ENCODE measurements at places on chromosomes 11 and 22.

- DNase-seq: no peak
Measured at GRCh38 chr11:60912851-60913528, 968 bp upstream of the TMEM109 start.

DNA sequence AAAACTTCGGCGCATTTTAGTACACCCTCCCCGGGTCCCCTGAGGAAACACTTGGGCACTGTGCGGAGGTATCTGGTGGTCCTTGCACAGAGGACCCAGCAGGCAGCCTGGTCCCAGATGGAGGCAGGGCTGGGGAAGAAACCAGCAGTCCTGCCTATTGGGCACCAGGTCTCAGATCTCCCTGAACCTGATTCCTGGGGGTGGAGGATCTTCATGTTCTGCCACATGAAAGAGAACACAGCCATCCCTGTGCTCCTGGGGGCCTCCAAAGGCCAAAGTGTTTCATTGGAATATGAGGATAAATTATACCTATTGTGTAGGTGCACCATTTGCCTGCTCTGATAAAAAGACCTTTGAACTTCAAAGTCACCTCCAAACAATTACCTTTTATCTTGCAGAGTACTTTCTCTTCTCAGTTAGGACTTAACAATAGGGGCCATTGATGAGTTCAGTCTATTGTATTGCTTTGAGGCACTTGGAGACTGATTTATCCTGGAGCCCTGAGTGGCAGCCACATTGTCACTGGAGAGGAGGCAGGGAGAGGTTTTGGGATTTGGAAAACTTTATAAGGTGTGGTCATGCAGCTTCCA lies 1.8 kb downstream of the RCN1 start:
- DNase-seq: no peak

- no peak for DNase-seq
Measured at GRCh38 chr22:46863794-46864193, 101.3 kb downstream of the TBC1D22A start.

DNA sequence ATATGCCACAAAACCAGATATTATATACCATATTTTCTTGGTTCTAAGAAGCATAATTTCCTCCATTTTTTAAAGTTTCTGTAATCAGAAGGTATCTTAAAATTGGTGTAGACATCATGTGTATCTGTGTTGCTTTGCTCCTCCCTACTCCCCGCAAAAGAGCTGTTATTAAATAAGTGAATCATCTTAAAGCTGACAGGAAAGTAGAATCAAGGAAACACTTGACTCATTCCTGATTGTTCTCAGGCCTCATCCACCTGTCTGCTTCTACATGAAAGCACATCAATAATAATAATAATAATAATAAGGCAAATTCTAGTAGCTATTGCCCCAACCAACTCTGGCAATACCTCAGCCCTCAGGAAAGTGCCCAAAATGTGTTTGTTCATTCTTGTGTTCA lies 26.2 kb upstream of the GUCY1A2 start:
- DNase-seq: peak; percentile 54

- DNase-seq: no peak
Measured at GRCh38 chr11:2582946-2583604, 116.7 kb downstream of the KCNQ1OT1 start.

- DNase-seq: no peak
Measured at GRCh38 chr11:133928628-133929059, 28.1 kb downstream of the IGSF9B start.

GRCh38 chr22:48927591-48927990 lies 900.1 kb downstream of the BRD1 start:
- no peak for DNase-seq

DNA sequence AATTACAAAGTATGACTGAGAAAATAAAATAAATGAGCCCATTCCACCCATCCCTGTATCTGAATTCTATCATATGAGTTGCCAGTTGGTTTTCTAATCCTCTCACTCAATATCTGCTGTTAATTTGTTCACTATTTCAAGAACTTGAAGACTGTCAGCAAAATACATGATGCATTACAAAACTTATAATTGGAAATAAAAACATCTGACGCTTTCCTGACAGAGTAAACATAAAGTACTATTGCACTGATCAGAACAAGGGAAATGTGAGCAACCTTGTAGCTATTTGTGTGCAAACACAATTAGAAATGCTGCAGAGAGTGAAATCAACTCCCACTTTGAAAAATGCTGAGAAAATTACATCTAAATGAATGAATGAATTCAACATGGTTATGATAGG lies 97.1 kb downstream of the MPPED2 start:
- DNase-seq: no peak

DNA sequence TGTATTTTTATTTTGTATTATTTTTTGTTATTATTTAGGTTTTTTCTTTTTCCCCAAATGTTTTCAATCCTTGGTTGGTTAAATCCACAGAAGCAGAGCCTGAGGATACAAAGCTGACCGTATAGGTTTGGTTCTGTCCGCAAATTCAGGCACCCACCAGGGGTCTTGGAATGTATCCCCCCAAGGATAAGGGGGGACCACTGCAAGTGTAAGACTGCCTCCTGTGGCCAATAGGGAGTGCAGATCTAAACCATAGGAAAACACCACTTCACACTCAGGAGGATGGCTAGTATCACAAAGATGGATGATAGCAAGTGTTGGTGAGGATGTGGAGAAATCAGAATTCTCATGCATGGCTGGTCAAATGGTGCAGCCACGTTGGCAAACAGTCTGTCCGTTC lies 20.0 kb downstream of the CPT1A start:
- DNase-seq: no peak

- DNase-seq: no peak
Measured at GRCh38 chr11:100830274-100830673, 143.2 kb downstream of the ARHGAP42 start.

DNA sequence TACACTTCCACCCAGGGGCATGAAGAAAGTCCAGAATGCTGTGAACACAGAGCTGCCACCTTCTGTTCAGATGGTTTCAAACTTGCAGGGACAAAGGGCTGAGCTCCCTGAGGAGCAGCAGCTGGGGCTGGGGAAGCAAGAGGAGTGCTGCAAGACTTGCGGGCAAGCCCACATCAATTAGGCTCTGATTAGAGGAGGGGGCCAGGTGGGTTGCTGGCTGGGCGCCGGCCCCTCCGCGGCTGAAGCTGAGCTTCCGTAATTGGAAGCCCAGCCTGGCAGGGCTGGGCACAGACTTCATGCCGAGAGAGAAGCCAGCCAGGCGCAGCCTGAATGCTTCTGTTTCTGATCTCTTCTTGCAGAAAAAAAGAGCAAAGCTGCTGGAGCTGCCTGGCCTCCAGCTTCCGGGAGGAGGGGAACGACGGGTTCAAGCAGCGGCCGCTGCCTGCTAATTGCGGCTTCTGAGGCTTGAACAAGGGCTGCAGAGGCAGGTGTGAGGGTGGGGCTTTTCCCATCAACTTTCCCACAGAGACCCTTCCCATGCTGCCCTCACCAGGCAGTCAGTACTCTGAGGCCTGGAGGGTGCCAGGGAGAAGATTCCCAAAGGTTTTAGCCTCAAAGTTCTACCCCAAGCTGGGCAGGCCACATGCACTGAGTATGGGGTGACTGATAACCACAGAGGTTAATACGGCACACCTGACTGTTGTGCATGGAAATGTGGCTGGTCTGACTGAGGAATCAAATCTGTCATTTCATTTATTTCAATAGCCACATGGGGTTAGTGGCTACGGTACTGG lies 91.1 kb upstream of the LMO1 start:
- DNase-seq: no peak

- no peak for DNase-seq
Measured at GRCh38 chr22:29951791-29952413, 68.9 kb downstream of the MTMR3 start.

DNA sequence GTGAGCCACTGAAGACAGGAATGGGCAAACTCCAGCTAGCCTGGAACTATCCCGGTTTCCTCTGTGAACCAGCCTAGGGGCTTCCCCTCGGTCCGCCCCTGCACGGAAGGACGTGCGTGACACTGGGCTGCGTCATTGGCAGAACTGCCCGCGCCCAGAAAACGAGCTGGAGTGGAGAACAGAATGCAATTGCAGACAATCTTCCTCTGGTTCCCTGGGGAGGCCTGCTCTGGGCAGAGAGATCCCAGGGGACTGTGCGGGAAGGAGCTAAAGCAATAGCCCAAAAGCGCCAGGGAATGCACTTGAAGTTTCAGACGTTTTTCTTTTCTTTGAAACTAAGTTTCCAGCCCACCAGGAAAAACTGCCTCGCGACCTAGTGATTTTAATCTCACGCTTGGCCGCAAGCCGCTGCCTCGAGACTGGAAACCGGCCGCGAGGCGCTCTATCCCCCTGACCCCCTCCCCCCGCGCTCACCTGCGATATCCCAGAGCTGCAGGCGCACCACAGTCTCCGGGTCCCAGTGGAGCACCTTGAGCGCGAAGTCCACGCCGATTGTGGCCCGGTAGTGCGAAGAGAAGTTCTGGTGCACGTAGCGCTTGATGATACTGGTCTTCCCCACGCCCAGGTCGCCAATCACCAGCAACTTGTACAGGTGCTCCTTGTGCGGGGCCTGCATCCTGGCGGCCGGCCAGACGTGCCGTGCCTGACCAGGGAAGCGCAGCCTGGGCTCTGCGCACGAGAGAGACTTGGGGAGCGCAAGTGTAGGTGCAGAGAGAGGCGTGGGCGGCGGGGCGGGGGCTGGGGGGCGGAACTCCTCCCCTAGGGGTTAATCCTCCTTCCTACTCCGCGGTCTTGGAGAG lies at the start of gene RAB38:
Gene RAB38, minus strand, starts transcription at position 735 of the 860 bp plus-strand sequence. Its CDS starts 59 bp downstream, at position 676.
- DNase-seq: peak; percentile 93

GRCh38 chr11:91835051-91835560 lies 389.5 kb upstream of the FAT3 start:
- DNase-seq: no peak

- DNase-seq: no peak
Measured at GRCh38 chr22:35114131-35114980, 48.4 kb downstream of the ISX start.

DNA sequence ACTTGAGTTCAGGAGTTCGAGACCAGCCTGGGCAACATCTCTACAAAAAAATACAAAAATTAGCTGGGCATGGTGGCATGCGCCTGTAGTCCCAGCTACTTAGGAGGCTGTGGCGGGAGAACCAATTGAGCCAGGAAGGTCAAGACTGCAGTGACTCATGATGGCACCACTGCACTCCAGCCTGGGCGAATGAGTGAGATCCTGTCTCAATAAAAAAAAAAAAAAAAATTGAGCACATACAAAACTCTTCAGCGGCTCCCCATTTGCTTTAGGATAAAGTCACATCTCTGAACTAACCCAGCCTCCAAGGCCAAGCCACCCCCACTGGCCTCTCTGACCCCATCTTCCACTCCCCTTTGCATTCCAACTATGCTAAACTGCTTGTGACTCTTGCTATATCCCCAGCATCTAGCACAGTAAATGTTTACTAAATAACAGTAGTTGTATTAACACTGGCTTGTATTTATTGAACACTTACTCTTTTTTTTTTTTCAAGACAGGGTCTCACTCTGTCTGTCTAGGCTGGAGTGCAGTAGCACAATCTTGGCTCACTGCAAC lies 28.9 kb downstream of the CREB3L1 start:
- peak; percentile 48 for DNase-seq

DNA sequence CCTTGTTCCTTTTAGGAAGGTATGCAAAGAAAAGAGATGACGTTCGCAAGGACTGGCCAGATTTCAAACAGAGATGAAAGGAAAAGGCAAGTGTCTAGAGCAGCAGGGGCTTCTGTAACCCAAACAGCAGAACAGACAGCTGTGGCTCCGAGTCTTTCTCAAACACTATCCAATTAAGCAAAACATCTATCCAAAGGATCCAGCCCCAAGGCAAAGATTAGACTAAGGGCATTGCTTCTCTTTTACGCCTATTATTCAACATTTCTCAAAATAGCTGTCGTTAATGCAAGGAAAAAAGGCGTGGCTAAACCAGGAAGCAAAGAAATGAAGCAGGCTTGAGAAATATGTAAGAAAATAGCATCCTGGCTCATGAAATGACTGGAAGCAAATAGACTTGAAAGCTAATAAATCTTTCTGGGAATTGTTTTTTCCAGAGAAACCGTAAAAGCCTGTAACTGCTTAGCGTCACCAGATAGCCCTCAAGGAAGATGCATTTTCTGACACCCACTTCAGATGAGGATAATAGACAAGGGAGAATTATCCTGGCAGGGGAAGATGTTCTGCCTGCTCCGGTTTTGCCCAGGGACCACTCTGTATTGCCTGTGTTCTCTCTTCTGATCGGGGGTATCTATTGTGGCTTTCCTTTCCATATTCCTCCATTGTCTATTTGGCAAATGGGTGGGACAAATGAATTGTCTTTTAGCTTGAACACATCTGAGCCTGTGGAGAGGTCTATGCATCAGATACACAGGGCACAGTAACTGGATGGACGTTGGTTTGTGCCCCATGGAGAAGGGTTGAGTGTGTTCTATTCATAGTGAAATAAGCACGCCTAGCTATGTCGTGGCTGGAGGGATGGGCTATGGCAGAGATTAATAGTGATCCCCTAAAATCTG lies 20.2 kb downstream of the C11orf96 start:
- peak; percentile 38 for DNase-seq

DNA sequence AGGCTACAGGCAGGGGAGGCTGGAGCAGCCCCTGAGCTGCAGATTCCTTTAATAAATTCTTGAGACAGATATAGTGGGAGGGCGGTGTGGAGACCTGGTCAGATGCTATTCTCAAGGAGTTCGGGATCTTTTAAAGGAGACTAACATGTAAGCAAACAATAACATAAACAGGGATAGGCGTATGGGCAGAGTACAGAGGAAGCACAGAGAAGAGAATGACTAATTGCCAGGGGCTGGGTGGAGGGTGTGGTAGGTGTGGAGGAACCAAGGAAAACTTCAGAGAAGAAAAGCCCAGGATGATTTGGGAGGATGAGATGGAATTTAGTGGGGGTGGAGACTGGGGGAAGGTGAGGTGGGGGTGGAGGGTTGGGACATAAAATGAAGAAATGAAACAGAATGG lies 9.7 kb upstream of the HEPHL1 start:
- DNase-seq: no peak

DNA sequence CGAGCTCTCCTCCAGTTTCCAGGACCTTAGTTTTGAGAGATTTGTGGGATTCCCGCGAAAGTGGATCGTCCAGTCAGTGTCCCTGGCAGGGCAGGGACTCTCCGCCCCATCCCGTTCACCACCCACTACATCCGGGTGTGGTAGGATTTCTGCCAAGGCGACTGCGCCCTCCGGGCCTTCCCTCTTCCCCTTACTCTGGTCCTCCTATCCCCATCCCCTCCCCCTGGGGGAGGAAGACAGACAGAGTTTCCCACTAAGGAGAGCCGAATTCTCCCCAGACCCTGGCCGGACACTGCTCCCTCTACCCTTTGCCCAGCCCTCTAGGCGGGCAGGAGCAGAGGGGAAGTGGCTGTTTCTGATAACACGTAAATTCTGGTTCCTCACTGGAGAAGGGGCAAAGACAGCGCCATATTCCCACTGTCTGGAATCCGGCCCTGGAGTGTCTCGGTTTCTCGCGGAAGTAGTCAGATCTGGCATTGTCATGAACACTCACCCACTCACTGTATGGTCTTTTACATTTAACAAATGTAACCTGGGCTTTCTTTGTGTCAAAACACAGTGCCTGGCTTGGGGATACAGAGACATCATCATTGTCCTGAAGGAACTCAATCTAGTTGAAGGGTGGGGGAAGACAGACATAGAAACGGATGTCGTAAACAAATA lies 1.1 kb upstream of the NECTIN1 start:
- DNase-seq: peak; percentile 83

- DNase-seq: peak; percentile 63
Measured at GRCh38 chr11:69364921-69365320, 71.0 kb downstream of the MYEOV start.

- DNase-seq: no peak
Measured at GRCh38 chr22:45312856-45313255, 3.1 kb downstream of the FAM118A start.

All from cardiac fibroblast (primary cell).